ENCODE measurements at places on chromosomes 5 and 9. TPM values are rescaled to one million over a fixed set of nuclear protein-coding genes. Genes with fewer than 3 reads are reported as not detected.

Gene CERCAM
- total RNA-seq, result 525 TPM

Gene CKMT2
- total RNA-seq, result not detected

GRCh38 chr5:179720222-179720621, 12.4 kb upstream of the MAML1 start:
- DNase-seq, result no peak

DNA sequence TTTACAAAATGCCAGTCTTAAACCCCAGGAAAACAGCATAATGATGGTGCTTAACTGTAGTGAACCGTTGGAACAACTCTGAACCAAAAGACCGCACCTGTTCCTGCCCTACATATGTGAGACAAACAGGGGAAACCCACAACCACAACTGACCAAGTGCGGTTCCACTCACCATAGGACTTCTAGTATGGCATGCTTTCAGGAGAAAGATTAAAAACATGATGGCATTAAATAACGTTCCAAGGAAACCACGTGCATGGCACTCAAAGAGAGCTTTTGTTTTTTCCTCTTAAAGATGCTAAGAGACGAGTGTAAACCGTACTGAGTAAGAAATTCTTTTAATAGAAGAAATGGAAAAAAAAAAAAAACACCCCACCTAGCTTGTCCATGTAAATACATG, 119.8 kb downstream of the SSBP2 start:
- peak; percentile 9 for DNase-seq

DNA sequence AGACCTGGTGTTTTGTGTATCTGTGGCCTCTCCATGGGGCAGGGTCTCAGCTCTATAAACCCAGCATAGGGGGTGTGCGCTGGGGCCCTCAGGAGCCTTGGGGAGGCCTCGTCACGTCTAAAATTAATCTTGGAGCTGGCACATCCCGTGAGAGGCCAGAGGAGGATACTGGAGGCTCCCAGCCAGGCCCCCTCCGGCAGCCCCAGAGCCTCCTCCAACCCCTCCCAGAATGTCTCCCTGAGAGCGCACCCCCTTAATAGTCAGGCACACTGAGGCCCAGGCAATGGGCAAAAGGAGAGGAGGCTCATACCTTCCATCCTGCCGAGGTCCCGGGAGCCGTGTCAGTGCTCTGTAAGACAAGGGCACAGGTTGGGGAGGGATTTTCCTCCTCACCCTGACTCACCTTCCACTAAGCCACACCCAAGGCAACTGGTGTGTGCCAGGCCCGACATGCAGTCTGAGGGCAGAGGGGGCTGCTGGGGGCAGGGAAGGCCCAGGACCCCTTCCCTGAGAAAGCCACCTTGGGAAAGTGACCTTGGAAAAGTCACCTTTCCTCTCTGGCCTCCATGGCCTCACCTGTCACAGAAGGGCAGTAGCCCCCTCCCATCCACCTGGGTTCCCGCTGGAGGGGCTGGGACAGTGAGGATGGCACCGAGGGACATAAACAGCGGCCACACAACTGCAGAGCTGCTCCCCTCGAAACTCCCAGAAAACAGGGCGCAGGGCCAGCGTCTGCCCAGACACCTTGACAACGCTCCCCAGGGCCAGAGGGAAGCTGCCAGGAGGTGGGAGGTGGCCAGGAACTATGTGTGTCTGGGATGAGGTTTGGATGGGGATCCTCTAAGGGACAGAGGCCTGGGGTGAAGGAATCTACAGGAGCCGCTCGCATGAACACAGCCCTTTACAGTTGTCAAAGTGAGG, 2.9 kb downstream of the AK1 start:
- DNase-seq, result peak; percentile 66

Data from GM23248 (cell line).